ENCODE measurements at places on chromosomes 3 and 15.
A peak's percentile ranks its signal among the peaks of the same experiment; 100 is the strongest.

- peak; percentile 76 for DNase-seq
Observed at GRCh38 chr15:101024073-101024695, 105.0 kb downstream of the LRRK1 start.

GRCh38 chr3:118742760-118743159 lies 291.9 kb downstream of the IGSF11 start:
- DNase-seq, result no peak

GRCh38 chr15:94582368-94582767 lies 351.0 kb downstream of the MCTP2 start:
- peak; percentile 14 for DNase-seq

GRCh38 chr3:181726351-181727330 lies 14.9 kb downstream of the SOX2 start:
- no peak for DNase-seq

DNA sequence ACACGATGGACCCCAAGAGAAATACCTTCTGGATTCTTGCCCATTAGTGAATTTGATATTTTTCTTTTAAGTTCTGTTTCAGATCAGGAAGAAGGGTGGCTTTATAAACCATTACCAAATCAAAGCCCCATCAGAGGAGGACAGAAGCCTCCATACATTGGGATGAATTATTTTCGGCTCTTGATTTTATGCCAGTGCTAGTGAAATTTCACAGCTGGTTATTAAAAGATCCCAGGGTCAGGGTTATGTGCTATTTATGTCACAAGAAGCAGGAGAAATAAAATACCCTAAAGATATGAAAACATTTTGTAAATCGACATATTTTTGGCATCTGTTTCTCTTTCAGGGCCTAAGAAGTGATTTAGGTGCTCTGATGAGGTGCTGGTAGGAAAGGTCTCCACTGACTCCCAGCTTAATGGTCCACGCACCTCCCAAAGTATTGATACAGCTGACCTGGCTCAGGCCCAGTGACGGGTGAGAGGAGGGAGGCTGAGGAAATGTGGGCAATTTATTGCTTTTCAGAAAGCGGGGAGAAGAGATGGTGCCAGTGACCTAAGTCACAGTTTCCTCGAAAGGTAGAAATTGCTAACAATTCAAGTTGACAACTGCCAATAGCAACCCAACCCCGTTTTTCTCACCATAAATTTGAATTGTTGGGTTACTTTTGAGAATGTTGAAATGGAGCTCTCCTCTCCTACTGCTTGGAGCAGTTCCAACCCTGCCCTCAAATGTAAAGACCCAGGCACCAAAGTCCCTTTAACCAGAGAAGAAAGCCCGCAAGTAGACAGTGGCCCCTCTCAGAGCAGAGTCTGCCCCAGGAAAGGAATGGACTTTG lies 315.6 kb upstream of the NR2E3 start:
- DNase-seq, result no peak

DNA sequence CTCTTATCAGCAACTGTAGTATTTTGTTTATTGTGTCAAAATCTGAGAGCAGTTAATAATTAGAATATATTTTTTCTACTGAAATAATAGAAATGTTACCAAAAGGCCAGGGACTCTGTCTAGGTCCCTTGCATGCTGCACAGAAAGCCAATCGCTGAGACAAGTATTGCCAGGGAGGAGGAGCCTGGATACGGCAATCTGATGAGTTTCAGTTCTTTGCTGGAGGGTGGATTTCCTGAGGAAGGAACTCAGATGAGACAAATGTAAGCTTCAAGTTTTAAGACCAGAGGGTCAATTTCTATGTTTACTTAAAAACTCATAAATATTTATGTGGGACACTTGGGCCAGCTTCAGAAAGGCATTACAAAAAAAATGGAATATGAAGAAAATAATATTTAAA lies 252.2 kb downstream of the GABRG3 start:
- no peak for DNase-seq

GRCh38 chr3:122890720-122891220 lies 95.9 kb downstream of the SLC49A4 start:
- peak; percentile 15 for DNase-seq

DNA sequence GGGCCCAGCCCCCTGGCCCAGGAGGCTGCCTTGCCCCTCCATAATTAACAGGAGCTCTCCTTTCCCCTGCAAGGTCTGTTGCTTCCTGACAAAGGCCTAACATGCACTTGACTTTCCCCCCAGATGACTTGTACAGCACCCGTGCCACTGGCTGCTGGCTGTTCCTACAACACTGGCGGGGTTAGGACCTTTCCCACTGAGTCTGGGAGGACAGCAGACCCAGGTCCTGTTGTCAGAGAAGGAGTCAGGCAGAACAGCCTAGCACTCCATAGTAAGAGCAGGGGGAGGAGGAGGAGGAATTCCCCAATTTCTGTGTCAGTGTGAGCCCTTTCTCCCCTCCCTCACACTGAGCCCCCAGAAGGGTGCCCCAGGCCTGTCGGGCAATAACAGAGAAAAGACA lies 99.2 kb downstream of the CORO2B start:
- no peak for DNase-seq

All from muscle of arm (tissue), 14 donors.